ENCODE measurements at places on chromosomes 5 and 9.

DNA sequence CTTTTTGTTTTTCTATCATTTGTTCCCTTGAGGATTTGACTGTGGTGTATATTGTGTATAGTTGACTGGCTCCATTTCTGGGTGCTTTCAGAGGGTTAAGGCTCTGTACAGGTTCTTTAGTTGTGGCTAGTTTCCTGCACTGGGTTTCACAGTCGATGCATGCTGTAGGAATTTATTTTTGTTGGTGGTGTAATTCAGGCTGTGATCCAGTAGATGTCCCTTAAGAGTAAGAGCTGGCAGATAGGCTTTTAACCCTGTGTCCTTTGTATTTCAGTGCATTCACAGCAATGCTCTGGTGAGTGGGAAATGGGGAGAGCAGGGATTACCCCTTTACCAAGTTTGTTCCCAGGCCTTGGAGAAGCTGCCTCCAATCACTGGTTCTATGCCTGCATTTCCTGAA is 112.9 kb downstream of the SPATA31D1 start:
- no peak for DNase-seq

- DNase-seq, result no peak
Observed at GRCh38 chr9:98660541-98660940, 48.2 kb downstream of the GABBR2 start.

DNA sequence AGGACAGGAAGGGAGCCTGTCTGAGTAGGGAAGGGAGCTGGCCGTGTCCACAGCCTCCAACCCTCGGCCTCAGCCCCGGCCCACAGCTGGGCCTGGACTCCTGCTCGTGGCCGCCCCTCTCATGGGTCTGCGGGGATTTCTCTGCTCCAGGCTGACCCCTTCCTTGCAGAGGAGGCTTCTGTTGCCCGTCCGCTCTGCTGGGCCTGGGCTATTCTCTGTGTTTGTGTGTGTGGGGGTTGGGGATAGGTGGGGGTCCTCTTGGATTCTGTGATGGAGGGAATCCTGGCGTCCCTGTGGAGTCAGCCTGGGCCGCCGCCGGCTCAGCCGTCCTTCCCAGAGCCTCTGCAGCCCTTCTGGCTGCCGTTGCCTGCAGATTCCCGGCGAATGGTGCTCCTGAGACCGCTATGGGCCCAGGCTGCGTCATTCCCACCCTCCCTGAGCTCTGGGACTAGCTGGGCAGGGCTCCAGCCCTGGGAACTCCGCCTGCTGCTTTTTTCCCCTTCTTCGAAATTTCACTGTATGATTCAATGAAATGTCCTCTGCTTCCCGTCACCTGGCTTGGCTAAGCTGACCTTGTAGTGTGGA is 64.2 kb downstream of the FGF18 start:
- DNase-seq, result no peak

GRCh38 chr5:77065256-77065655 is 21.8 kb downstream of the ZBED3 start:
- no peak for DNase-seq

GRCh38 chr9:9352877-9353481 is 1259.8 kb downstream of the PTPRD start:
- no peak for DNase-seq

GRCh38 chr5:93267736-93268135 is 313.3 kb downstream of the NR2F1-AS1 start:
- no peak for DNase-seq

DNA sequence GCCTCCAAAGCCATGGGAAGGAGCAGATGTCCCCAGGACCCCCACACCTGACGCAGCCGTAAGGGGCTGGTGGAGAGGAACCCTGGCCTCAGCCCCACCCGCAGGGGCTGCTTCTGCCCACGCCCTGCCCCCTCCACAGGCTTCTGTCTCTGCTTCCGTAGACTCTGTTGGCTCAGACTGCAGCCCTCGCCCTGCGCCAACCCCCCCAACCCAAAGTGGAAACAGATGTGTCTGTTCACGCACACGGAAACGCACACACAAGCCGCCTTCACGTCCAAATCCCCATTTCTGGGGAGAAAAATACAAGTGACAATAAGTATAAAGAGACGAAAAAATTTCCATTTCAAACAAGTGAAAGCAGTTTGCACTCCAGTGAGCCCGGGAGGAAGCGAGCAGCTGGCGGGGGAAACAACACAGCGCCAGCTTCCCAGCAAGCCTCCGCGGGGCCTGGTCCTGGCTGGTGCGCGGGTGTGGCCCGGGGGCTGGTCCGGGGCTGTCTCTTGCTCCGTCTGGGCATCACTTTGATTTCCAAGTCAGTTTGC is 32.6 kb upstream of the RXRA start:
- no peak for DNase-seq

GRCh38 chr5:71013575-71013974 is 11.6 kb downstream of the NAIP start:
- DNase-seq, result no peak

GRCh38 chr5:151315998-151316597 is 12.5 kb upstream of the SLC36A3 start:
- DNase-seq, result no peak

- no peak for DNase-seq
Observed at GRCh38 chr9:38384990-38385848, 7.3 kb upstream of the ALDH1B1 start.

DNA sequence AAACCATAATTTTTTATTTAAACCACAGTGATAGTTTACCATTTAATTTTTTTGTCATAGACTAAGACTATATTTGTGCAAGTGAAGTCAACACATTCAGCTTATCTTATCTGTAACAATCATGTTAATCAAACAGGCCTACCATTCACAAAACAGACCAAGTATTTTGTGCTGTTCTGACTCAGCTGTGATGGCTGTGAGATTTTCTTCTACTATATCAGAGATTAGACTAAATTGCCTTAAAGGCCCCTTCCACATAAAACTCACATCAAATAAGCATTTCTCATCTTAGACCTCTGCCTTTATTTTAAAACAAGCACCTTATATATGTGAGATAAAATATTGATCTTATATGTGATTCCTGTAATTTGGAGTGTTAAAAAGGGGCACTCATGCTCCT is 13.4 kb downstream of the CCDC152 start:
- no peak for DNase-seq

- DNase-seq, result no peak
Observed at GRCh38 chr9:136631038-136632000, 31.4 kb upstream of the EGFL7 start.

DNA sequence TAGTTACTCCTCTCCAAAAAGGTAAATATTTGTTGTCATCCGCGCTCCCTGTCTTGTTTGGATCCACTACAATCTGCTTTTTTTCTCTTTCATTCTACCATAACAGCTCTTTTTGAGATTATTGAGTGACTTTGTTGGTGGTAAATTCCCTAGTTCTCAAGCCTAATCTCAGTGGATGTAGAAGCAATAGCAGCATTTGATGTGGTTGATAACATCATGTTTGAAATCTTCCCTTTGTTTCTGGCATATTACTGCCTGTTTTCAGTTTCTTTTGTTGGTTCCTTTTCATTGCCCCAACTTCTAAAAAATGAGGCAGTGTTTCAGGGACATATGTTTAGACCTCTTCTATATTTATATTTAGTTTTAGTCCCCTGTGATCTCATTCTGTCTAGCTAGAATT is 8.9 kb downstream of the CDC42SE2 start:
- DNase-seq, result no peak

Data from NCI-H2081 treated with DMSO at 0.1 percent for 48 hours (cell line).